CD4-positive, alpha-beta T cell treated with Interleukin-12 subunit alpha and Interleukin-12 subunit beta, for 1 hour (primary cell): ENCODE measurements at places on chromosomes 3 and 15.

- peak; percentile 78 for DNase-seq
Observed at GRCh38 chr3:183555541-183556081, at the start of gene KLHL6. KLHL6 (minus strand) TSS chr3:183555706; CDS start chr3:183555653, 53 bp downstream.

GRCh38 chr3:12750658-12751071, 8.4 kb downstream of the TMEM40 start:
- no peak for DNase-seq

- no peak for DNase-seq
Observed at GRCh38 chr3:18223974-18224373, 201.2 kb downstream of the SATB1 start.

GRCh38 chr15:101579631-101580163, 72.5 kb downstream of the TM2D3 start:
- DNase-seq: no peak

DNA sequence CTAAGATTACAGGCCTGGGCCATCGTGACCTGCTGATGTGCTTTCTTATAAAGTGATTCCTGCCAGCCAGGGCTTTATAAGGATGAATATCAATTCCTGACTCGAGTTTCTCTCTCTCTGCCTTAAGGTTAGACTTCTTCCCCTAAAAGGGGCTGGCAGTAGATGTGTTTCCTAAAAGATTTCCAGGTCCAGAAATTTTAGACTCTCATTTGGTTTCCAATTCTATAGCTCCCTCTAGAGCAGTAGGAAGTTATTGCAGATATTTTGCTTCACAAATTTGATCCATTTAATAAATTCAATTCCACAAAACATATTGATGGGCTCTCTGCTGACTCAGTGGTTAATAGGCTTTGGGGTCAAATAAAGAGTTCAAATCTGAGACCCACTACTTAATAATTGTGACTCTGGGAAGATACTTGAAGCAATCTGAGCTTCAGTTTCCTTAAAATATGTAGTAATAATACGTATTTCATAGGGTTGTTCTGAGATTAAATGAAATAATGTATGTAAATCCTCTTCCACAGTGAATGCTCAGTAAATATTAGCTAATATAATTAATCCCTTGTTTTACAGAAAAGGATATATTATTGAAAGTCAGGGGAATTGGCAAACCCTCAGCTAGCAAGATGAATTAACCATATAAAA, 2.1 kb downstream of the TRIM69 start:
- DNase-seq: peak; percentile 69

GRCh38 chr3:196554205-196554604, 14.1 kb downstream of the WDR53 start:
- DNase-seq: no peak

GRCh38 chr3:169327546-169328356, 335.8 kb downstream of the MECOM start:
- DNase-seq: peak; percentile 4

DNA sequence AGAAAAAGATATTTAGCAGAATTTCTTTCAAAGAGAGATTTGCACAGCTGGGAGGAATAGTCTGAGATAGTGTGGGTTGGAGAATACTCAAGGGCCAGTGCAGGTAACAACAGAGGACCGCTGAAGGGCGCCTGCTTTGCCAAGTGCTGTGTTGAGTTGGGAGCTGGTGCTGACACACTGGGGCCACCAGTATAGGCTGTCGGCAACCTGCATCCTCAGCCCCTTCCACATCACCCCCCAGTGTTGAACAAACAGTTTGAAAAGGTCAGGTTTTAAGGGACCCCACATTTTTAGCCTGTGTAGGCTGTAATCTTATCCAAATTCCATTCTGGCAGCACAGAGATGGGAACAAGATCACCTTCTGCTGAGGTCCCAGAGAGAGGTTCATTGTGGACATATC, 96.6 kb downstream of the ABHD5 start:
- no peak for DNase-seq

DNA sequence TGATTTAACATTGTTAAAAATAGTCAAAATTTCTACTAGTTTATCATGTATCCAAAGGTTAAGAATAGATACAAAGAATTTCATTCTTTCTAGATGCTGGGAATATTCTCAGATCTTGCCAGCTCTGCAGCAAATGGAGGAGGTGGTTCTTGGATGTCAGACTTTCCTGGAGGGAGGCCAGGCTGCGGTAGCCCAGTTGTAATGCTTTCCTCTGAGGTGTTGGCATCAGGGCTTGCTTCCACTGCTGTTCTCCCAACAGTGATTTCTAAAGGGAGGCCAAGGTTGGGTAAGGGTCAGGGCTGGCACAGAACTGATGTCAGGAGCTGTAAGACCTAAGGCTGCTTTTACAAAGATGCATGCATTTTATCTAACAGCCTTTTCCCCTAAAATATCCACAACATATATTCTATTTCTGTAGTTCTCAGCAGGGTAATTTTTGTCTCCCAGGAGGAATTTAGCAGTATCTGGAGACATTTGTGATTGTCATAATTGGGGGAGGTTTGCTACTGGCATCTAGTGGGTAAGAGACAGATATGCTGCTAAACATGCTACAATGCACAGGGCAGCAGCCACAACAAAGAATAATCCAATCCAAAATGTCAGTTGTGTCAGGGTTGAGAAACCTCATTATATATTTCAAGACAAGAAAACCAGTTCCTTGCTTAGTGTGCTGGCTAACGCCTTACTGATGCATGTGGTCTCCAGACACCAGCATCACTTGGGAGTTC, 42.0 kb upstream of the SPTSSB start:
- no peak for DNase-seq

DNA sequence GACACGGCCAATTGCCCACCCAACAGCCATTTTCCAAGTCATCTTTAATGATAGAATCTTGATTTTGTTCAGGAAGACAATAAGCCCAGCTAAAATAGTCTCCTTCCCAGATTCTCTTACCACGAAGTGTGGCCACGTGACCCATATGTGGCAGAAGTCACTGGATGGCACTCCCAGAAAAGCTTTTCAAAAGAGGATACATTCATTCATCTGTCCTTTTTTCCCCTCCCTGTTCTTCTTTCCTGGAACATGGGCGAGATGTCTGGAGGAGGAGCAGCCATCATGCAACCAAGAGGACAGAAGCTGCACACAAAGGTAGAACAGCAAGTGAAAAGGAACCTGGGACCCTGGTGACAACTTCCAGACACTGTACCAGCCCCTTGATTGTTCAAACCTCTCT, 174.7 kb downstream of the UACA start:
- DNase-seq: no peak

DNA sequence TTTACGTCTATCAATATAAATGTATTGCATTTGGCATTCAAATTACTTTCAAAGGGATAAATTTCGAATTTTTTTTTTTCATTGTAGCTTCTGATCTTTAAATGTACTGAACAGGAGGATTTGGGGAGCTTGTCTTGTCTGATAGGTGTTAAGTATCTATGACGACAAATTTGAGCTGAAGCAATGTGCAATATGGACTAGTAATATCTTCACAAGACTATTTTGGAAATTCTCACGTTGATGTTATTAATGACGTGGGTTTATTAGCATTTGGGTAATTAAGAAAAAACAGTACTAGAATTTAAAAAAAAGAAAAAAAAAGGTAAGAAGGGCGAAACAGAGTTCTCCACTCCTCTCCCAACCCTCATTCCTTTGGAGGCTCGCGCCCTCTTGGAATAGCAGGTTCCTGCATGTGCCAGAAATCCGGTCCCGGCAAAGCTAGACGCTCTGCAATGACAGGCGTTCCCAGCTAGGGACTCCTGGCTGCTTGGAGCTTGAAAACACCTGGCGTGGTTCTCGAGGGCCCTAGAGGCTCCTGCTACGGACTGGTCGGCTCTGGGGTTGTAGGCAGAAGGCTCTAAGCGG, 648 bp upstream of the P2RY1 start:
- no peak for DNase-seq

GRCh38 chr3:17631609-17632008, 110.8 kb downstream of the TBC1D5 start:
- no peak for DNase-seq

DNA sequence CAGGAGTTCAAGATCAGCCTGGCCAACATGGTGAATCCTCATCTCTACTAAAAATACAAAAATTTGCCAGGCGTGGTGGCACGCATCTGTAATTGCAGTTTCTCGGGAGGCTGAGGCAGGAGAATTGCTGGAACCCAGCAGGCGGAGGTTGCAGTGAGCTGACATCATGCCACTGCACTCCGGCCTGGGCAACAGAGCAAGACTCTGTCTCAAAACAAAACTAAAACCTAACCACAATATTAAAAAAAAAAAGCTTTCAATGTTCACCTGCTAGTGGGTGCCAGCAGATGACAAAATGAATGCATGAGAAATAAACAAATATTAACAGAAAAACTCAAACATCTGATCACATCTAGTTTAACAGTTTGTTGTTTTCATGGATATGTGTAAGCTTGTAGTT, 9.0 kb downstream of the SLC24A1 start:
- DNase-seq: peak; percentile 7

DNA sequence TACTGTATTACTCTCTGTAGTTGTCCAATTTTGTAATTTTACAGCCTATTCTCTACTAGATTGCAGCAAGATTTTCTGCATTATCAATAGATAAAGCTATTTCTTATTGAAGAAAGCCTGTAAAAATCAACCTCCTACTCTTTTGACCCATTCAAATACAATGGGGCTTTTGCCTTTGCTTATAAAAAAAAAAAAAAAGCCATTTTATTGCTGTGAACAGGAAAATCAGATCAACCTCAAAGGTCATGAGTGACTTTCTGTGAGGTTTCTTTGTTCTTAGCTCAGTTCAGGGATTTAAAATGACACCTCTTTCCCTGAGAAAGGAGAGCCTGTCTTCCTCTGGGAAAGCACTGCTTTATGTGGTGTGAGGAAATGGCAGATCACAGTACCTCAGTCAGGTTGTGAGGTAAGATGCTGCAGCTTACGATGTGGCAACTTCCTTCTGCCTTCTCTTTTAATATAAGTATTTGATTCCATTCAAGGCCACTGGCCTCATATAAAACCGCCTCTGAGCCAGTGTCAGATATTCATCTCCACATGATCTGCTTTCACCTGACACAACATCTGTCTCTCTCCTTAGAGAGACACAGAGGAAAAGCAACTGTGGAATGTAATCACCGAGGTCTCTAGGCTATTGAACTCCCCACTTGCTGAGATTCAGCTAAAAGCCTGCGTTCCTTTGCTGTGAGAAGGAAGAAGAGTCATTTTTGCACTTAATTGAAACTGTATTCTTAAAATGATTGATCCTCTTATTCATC, 161.5 kb upstream of the MB21D2 start:
- no peak for DNase-seq

GRCh38 chr3:187748050-187748481, 2.8 kb upstream of the BCL6 start:
- peak; percentile 89 for DNase-seq
